ENCODE measurements at places on chromosomes 6 and 20. TPM values are rescaled to one million over a fixed set of nuclear protein-coding genes. Genes with fewer than 3 reads are reported as not detected.

Gene FAM83C
- not detected for total RNA-seq

Gene RIPOR3
- 6.3 TPM for total RNA-seq

Gene PTCHD4
- total RNA-seq: 0.15 TPM

Gene TMEM74B
- 0.44 TPM for total RNA-seq

Gene AKAP12
- 9.2 TPM for total RNA-seq

Gene SCRT2
- not detected for total RNA-seq

Gene TNNC2
- 1.3 TPM for total RNA-seq

Gene SESN1
- total RNA-seq: 6.1 TPM

Gene BPIFB1
- total RNA-seq: not detected

Gene DLL1
- not detected for total RNA-seq

Gene C2
- total RNA-seq: 2.4 TPM

Gene NKX2-2
- not detected for total RNA-seq

Gene EDEM2
- 28.6 TPM for total RNA-seq

Gene BTN1A1
- not detected for total RNA-seq

Gene SLC22A1
- total RNA-seq: 0.25 TPM

Gene RALGAPB
- 35.2 TPM for total RNA-seq

Gene MEI4
- total RNA-seq: not detected

Gene TAP2
- total RNA-seq: 70.6 TPM

Gene OXT
- total RNA-seq: not detected

DNA sequence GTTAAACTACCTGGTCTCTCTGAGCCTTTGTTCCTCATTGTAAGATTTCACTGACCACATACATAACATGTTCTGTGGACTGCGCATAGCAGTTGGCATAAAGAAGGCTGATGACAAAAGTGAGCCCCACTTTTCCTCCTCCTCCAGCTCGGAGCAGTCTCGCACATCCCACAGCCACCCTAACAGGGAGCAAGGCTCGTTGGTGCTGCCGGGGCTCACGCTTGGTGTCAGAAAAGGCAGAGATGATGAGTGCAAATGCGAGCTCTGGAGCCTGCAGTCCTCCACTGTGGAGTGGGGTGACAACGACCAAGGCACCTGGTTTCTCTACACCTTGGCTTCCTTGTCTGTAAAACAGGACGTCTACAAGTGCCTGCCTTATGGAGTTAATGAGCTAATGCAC, 9.7 kb downstream of the TGM3 start:
- no peak for DNase-seq

- DNase-seq: no peak
These were observed 187.6 kb downstream of the DTNBP1 start for GRCh38 chr6:15475261-15475660.

DNA sequence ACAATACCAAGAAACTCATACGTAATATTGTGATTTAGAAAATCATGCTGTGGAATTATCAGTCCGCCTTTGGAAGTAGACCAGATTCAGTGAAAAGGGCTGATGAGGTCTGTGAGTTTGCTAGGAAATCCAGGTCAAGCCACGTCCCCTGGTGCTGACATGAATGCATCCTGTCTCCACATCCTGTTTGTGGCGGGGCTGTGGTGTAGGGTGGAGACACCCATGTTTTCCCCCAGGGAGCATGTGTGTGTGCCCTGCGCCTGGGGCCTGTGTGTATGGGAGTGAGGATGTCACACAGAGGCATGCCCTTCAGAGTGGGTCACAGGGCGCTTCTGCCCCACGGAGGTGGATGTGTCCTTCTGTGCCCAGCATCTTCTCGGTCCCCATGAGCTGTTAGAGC, 109.1 kb downstream of the SASH1 start:
- no peak for DNase-seq

GRCh38 chr6:164859816-164860215, 449.6 kb downstream of the C6orf118 start:
- no peak for DNase-seq

DNA sequence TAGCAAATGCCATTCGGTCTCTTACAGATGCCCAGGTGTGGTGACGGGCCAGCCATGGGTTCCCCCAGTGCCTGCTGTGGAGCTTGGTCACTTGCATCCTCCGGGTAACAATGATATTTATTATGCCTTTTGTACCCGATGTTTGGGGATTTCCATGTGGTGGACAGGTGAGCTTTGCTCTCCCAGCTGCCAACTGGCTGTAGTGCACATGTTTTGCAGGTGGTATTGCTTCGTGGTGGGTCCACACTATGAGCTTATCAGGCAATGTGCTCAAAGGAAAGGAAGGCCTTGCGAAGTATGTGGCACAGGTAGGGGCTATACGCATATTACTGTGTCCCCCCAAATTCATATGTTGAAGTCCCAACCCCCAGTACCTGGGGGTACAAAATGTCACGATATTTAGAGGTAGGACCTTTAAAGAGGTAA, 4.2 kb upstream of the CTCFL start:
- DNase-seq: no peak

DNA sequence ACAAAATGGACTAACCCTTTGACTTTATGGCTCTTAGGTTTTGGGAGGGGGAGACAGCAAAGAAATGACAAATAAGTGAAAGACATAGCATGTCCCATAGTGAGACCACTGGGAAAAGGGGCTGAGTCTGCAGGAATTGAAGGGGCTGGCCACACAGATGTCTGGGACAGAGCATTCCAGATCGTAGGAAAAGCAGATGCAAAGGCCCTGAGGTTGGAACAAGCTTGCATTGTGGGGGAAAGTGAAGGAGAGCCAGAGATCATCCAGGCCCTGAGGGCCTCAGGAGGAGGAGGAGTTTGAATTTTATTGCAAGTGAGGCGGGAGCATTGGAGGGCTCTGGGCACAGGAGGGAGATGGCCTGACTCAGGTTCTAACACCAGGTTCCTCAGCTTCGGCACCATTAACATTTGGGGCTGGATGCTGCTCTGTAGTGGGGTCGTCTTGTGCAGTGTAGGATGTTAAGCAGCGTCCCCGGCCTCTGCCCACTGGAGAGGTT, 97.5 kb downstream of the CEBPB start:
- no peak for DNase-seq

DNA sequence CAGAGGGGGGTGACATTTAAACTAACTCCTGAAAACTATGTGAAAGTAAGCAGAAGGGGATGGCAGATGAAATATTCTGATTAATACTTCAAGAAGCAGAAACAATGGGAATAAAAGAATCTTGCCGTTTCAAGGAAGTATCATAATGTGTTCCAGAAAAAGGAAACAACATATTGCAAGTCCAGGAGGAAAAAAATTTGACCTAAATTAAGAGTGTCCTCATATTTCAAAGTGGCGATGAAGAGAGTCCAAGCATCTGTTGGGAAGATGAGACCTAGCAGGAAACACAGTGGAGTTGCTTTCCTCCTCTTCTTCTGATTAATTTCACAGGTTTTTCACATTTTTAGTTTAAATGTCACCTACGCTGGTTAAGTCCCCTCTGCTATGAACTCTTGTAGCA, 45.6 kb upstream of the TNFAIP3 start:
- DNase-seq: no peak

- no peak for DNase-seq
These were observed 120.1 kb upstream of the CDYL start for GRCh38 chr6:4656106-4656505.

GRCh38 chr20:40848096-40848495, 159.1 kb upstream of the MAFB start:
- DNase-seq: no peak

DNA sequence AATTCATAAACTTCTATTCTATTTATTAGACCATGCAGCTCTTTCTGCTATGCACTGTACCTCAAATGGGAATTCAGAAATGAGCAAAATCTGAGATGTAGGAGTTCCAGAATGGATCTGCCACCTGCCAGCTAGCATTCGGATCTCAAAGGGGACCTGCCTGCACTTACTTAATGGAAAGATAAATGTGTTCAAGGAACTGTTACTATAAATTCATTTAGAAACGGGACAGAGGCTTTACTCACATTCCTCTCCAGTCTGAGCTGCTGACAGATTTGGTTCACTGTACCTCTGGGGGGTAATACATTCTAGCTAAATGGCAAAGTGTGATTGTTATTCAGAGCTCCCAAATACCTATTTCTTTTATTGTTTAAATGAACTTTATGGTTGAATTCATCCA, 384.1 kb downstream of the GRIK2 start:
- DNase-seq: no peak

DNA sequence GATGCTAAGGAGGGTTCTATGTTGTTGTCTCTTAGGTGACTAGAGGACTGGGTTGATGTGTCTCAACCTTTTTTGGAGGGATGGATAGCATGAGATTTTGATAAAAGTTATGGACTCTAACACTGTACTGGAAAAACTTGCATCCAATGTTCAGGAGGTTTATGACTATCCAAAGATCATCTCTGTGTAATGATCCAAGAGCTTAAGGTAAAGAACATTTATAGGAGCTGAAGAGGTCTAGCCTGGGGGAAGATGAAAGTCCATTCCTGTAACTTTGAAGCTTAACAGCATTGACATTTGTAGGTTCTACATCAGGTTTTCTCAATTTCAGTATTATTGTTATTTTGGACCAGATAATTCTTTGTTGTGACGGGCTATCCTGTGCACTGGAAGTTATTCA, 48.9 kb downstream of the ESF1 start:
- no peak for DNase-seq

- no peak for DNase-seq
These were observed 88.6 kb downstream of the PDE10A start for GRCh38 chr6:165574220-165575157.

DNA sequence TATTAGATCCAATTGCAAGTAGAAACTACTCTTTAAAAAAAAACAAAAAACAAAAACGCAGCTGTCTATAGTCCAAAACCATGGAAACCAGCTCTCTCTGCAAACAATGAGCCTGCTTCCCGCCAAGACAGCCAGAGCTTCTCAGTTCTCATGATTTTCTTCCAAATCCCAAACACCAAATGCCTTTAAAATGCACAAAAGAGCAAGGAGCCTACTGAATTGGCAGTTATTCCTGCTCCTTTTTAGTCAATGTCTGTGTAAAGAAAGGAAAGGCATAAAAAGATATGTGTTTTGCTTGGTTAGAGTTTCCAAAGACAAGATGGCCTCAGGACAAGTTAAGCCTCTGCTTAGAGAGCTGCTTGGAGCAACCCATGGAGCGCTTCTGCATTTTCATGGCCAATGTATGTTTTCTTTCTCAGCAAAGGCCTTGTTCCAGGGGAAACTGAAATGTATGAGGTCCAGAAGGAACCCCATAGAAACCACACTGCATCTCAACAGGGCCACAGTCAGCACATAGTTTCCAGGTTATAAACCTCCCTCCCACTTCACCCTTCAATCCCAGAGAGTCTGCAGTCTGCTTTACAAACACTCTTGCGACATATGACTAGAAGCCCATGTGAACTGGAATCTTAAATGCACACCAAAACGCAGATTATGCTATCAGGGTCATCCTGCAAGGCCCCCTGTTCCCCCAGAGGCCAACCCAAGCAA, 209.3 kb upstream of the TAB2 start:
- no peak for DNase-seq

DNA sequence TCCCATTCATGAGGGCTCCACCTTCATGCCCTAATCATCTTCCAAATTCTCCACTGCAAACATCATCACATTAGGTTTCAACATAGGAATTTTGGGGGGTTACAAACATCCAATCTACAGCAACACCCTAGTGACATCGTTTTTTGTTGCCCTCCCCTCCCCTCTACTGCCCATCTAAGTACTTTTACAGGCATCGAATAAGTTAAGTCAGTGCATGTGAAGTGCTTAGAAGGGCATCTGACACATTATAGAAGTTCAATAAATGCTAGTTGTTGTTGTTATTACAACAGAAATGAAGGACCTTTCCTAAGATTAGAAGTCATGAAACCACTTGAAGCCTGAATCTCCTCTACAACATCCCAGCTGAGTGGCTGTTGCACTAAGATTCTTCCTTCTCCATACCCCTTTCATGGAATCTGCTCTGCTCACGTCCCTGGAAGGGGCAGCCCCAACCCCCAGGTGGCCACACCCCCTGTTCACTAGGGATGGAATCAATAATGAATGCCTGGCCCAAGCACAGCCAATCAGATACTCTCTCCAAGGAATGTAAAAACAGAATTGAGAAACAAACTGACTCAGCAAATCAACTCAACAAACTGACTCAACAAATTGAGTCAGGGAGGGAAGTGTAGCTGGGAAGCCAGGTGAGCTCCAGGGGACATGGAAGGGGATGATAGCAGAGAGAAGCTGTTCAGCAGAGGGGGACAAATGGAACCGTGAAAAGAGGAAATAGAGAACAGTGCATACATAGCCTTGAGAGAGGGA, 3.9 kb upstream of the LRP11 start:
- peak; percentile 74 for DNase-seq

GRCh38 chr6:52423448-52423847, 3.3 kb downstream of the EFHC1 start:
- no peak for DNase-seq

DNA sequence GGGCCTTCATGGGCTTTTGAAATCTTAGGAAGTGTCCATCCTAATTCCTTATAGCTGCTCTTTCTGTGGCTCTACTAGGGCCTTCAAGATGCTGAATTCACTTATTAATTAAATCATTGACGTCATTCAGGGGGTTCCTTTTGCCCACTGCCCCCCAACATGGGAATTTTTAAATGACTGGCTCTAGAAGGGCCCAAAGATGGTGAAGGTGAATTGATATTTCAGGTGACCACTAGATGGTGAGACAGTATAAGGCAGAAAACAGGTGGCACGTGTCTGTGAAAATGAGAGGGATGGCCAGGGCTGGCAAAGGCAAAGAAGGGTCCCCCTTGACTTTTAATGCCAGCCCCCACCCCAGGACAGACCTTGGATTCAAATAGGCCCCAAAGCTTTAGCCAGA, 11.8 kb downstream of the GNAS start:
- DNase-seq: no peak

DNA sequence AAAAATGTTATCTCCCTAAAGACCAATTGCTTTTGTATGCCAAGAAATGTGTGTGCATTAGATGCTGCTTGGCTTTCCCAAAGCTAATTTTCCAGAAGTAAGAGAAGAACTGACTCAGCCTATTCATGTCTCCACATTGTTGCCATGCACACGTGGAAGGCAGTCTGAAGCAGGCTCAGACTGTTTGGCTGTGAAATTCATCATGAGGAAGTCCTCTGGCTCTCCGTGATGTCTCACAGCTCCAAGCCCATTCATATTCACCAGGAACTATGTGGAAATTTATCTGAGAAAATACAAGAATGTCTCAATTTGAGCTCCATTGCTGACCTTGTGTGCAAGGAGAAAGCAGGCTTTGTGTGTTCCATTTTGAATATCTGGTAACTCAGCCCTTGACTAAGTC, 1022.2 kb upstream of the GJE1 start:
- DNase-seq: no peak

DNA sequence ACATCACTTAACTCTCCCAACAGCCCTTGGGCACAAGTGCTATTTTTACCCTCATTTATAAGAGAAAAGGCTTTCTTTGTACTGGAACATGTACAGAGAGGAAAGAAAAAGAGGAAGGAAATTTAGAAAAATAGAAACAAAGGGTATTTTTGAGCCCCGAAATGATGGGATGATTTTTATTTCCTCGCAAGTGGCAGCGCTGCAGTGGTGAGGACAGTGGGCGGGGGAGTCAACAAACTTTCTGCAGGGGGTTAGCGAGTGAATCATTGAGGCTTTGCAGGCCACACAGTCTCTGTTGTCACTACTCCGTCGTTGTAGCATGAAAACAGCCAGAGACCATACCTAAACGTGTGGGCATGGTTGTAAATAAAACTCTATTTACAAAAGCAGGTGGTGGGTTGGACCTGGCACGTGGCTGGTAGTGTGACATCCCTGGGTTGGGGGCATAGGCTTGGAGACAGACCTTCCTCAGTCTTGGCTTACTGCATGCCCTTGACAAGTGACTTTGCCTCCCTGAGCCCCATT, 25.5 kb upstream of the OCSTAMP start:
- no peak for DNase-seq

GRCh38 chr6:51382847-51383246, 564.2 kb downstream of the TFAP2B start:
- no peak for DNase-seq
